ENCODE measurements at places on chromosomes 12 and 14.

DNA sequence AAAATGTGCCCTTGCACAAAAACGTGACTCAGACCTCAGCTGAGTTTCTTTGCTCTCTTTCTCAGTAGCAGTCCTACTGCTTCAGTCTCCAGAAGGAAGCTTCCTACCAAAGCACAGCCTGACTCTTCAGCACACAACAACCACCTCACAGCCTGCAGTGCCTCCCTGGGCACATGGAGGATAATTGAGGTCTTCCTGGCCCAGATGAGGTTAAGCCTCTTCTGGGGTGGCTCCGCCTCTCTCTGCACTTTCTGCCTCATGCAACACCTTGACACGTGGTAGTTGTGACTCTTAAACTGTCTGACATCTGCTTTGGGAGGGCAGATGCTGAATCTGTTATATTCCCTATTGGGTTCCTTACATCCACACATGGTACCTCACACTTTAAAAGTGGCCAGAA lies 33.8 kb downstream of the GIT2 start:
- DNase-seq, result no peak

- no peak for DNase-seq
Measured at GRCh38 chr12:98222135-98222534, 293.3 kb upstream of the TMPO start.

GRCh38 chr14:88129306-88130056 lies 124.5 kb downstream of the GPR65 start:
- DNase-seq, result peak; percentile 88

GRCh38 chr12:76441016-76441415 lies 92.8 kb upstream of the BBS10 start:
- DNase-seq, result no peak

DNA sequence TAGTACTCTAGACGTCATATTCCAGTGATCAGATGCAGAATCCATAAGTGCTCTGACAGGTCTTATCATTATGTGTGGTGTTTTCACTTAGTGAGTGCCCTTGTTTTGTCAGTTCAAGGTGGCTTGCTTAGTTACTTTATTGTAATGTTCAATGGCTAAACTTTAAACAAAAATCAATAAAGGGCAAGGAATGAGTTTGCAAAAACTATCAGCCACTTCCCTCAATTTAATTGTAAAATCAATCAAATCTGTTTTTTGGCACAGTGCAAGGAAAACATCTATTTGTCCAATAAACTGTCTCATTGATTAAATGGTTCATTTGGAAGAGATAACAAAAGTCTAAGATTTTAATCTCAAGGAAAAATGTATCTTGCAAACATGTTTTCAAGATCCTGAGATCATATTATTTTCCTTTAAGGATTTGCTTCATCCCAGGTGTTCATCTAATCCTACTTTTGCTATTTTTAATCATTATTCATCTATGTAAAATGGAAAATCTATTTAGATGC lies 59.6 kb upstream of the EEA1 start:
- DNase-seq, result no peak

- peak; percentile 64 for DNase-seq
Measured at GRCh38 chr14:104865631-104866441, 768 bp downstream of the CEP170B start.

- no peak for DNase-seq
Measured at GRCh38 chr12:3628629-3629028, 124.3 kb downstream of the CRACR2A start.

DNA sequence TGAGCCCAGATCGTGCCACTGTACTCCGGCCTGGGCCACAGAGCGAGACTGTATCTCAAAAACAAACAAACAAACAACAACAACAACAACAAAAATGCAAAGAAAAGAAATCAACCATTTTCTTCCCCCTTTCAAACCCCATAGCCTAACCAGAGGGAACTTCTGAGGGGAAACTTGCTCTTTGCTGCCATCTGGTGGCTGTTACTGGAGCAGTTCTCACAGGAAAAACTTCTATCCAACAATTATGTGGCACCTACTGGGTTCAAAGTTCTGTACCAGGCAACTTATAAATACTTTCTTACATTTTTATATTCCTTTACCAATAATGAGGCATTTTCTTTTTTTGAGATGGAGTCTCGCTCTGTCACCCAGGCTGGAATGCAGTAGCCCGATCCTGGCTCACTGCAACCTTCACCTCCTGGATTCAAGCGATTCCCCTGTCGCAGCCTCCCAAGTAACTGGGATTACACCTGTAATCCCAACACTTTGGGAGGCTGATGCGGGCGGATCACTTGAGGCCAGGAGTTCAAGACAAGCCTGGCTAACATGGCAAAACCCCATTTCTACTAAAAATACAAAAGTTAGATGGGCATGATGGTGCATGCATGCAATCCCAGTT lies 50.9 kb upstream of the BICDL1 start:
- peak; percentile 42 for DNase-seq

- DNase-seq, result no peak
Measured at GRCh38 chr14:46651526-46652144, at the start of gene RPL10L. TSS of gene RPL10L (minus strand) at chr14:46651781. CDS start at chr14:46651736, 45 bp downstream.

DNA sequence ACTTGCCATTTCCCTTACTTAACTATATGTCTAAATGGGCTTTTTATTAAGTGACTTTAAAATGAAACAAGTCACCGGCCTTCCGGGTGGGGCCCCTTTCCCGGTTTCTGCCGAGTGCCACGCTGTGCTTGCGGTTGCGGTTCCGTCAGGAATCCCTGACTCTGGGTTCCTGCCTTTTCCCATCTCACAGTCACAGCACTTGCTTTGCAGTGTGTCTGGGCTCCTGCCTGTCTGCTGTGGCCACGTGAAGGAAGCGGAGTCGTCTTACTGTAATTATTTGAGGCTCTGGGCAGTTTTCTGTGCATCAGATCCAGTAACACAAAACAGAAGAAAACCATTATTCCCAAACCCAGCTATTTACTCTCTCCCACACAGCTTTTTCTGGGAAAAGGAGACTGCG lies 44.0 kb upstream of the FRMD6 start:
- DNase-seq, result peak; percentile 99

GRCh38 chr12:101110866-101111265 lies 99.2 kb downstream of the SLC5A8 start:
- DNase-seq, result no peak

GRCh38 chr12:32437095-32437515 lies 37.7 kb downstream of the FGD4 start:
- DNase-seq, result peak; percentile 62

DNA sequence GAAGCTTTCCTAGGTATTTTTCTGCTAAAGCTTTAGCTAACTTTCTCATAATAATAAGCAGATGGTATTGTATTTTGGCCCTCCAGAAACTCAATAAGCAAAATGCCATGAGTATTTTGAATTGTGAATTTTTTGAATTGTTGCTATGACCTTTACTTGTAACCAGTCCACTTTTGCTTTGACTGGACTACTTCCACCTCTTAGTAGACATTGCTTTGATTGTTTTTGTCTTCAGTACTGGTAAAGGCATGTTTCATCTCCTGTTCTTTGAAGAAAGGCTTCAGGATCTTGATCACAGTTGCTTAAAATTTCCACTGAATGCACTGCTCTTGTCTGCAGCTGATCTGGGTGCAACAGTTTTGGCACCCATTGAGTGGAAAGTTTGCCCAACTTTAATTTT lies 102.3 kb downstream of the TRMT5 start:
- DNase-seq, result no peak

- DNase-seq, result no peak
Measured at GRCh38 chr14:20167091-20167490, 23.6 kb upstream of the OR11G2 start.

GRCh38 chr12:113766131-113766878 lies 199.8 kb downstream of the RBM19 start:
- no peak for DNase-seq

DNA sequence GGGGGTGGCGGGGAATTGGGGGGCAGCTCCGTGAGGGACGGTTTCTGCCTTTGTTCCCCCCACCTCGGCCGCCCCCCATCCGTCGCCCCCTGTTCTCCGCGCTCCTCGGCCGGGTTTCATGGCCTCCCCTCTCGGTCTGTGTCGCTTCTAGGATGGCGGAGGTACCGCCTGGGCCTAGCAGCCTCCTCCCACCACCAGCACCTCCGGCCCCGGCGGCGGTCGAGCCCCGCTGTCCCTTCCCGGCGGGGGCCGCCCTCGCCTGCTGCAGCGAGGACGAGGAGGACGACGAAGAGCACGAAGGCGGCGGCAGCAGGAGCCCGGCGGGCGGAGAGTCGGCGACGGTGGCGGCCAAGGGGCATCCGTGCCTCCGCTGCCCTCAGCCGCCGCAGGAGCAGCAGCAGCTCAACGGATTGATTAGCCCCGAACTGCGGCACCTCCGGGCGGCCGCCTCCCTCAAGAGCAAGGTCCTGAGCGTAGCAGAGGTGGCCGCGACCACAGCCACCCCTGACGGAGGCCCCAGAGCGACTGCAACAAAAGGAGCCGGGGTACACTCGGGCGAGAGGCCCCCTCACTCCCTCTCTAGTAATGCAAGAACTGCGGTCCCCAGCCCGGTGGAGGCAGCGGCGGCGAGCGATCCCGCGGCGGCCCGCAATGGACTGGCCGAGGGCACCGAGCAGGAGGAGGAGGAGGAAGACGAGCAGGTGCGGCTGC lies 575 bp downstream of the NAA30 start:
- DNase-seq, result peak; percentile 21

DNA sequence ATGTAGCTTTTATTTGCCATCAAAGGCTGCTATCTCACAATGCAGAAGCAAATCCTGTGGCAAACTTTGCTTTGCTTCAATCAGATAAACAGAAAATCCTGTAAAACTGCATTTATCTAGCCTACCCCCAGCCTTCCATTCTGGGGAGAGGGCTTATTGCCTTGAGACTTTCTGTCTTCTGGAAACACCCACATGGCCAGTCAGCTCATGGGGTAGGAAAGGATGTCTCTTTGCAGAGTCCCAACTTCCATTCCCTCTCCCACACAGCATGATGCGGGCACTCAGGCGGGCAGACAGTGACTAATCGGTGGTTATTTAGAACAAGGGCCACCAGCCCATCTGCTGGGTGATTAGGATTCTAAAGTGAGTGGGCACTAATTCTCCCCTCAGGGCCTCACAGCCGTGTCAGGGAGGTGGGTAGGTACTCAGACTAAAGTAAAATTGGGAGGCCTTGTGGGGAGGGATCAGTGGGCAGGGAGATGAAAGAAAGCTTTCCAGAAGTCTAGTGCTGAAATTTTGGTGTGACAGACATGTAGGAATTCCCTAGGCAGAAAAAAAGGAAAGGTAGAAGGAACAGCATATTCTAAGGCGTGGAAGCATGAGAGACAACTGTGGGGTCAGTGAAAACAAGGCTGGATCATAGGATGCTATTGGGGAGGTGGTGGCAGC lies 720.5 kb downstream of the VRK1 start:
- DNase-seq, result no peak

DNA sequence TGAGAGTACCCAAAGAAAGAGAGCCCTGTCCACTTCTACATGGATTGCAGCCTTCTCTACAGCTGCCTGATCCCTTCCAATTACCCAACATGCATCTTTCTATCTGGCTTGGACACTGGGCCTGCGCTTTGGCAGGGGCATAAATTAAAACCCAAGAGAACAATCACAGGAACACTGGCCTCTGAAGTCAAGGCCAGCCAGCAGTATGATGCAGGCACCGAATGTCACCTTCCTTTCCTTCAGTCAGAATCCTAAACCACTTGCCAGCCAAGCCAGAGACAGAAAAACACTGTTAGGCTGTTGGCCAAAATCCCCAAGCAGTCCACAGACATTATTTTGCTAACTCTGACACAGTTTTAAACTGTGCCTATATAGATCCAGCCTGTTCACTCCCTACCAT lies 113.7 kb downstream of the DUSP6 start:
- DNase-seq, result no peak

DNA sequence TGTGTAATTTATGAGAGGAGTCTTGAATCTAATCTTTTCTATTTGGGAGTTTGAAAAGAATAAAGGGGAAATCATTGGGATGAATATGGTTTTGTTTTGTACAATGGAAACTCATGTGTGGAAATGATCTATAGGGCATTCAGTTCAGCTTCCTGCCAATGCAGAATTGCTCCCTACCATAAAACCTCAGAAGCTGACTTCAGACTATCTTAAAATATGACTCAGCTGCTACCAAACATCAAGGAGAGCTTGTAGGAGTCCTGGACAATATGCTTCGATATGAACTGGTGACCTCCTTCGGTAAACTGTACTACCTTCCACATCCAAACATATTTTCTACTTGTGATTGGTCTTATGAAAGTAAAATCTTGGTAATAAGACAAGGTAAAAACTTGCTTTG lies 160.6 kb downstream of the CAPZA3 start:
- DNase-seq, result peak; percentile 25

GRCh38 chr12:111171345-111171744 lies 197.6 kb downstream of the PHETA1 start:
- no peak for DNase-seq

- DNase-seq, result no peak
Measured at GRCh38 chr12:5023842-5024241, 19.8 kb upstream of the KCNA5 start.

GRCh38 chr14:98928418-98928817 lies 343.6 kb downstream of the BCL11B start:
- DNase-seq, result no peak

DNA sequence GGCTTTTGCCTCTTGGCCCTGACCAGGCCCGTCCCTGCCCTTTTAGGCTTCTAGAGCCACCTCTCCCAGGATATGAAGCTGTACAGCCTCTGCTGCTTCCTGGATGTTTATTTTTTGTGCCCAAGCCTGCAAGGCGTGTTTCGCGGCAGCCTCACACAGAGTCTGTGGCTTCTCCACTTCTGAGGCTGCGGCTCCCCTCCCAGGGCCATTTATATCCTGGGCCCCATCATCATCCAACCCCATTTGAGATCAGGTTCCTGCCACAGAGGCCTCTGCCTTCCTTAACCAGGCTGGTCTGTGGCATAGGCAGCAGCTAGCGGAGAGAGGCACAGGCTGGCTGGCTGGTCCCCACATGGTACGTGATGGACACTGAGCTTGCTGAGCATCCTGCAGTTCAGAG lies 114.1 kb upstream of the PWP1 start:
- no peak for DNase-seq

DNA sequence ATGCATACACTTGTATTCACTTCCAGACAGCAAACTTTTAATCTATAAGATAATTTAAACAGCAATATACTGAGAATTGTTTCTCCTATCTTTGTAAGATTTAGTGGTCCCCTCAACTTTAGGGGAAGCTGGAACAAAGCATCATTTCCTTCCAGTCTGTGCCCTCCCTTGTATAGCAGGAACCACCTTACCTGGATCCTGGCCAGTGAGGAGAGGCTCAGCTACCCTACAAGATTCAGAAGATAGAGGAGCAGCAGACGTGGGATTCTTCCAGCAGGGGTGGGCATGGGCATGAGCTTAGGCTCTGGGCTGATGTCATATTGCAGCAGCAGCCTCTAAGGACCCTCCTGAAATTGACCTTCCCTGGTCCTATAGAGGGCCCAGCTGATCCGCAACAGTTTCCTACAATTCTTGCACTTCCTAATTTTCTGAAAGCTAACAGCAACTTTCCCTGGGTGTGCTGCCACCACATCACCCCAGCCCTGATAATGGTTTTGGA lies 21.3 kb downstream of the MOK start:
- no peak for DNase-seq

GRCh38 chr14:25696176-25696575 lies 646.2 kb upstream of the STXBP6 start:
- DNase-seq, result no peak

DNA sequence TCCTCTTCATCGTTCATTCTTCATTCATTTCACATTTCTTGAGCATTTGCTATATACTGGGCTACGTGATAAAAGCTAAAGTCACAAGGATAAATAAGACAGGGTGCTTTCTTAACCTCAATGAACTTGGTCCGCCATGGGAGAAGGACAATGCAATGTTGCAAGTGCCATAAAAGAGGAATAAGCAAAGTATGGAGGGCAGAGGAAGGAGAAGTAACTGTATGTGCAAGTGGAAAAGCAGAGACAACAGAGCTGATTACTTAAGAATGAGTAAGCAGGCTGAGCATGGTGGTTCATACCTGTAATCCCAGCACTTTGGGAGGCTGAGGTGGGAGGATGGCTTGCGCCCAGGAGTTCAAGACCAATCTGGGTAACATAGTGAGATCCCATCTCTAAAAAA lies 14.4 kb downstream of the AREL1 start:
- DNase-seq, result no peak

Data from fibroblast of skin of right quadriceps (primary cell).